ENCODE measurements at places on chromosomes 1 and 21. TPM values are rescaled to one million over a fixed set of nuclear protein-coding genes. Genes with fewer than 3 reads are reported as not detected.

DNA sequence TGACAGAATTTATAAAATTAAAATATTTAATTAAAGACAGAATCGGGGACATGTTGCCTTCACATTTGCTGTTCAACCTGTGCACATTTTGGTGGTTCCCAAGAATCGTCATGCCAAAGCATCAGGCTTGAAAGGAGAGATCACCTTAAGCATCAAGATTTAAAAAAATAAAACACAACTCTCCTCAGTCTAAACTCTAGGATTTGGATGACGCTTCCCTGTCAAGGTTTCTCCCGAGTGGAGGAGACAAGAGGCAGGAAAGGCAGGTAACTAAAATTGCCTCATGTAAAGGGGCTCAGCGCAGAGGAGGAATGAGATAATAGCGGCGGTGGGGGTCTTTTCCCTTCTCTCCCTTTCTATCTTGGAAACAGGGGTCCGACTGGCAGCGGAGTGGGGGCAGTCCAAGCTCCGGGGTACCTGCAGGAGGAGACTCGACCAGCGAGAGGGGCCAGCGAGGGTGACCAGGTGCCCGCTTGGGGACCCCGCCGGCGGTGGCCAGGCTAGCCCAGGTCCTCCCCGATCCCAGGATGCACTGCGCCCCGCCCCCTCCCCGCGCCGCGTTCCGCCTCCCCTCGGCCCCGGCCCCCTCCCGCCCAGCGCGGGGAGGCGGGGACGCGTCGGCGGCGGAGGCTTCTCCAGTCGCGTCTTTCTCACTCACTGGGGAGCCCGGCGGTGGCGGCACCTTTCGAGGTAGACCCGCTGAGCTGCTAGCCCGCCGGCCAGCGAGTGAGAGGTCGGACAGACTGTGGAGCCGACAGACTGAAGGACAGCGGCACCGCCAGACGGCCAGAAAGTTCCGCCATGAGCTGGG, at the start of gene FNBP1L:
Gene FNBP1L, plus strand, starts transcription at position 638 of the 811 bp plus-strand sequence. Its CDS starts 164 bp downstream, at position 802.
- no peaks in the 10 kb centered on the region for H3K36me3 ChIP-seq
- no peak within 1 kb of the TSS for H3K27ac ChIP-seq
- peak; percentile 54 for DNase-seq

Gene SIPA1L2
- total RNA-seq = 0.22 TPM

DNA sequence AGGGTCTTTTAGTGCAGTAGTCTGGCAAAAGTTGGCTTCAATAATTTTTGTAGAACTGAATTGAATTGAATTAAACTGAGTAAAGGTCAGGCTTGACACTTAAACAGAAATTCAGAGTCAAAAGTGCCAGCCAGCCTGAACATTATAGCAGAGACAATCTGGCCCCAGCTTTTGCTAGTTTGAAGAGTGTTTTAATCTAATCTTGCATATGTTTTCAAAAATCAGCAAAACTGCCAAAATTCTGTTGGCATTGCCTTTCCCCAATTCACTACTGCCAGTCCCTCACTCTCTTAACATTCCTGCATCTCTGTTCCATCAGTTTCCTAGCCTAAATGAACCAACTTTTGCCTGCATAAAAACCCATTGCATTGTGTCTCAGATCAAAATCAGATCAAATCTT, 403.8 kb downstream of the NUF2 start:
- H3K4me1 ChIP-seq = no peaks in the 10 kb centered on the region
- no peak for DNase-seq
- H3K4me3 ChIP-seq = no peak overlapping the region

- no peak for DNase-seq
- H3K4me1 ChIP-seq = no peaks in the 10 kb centered on the region
- H3K27me3 ChIP-seq = no peaks in the 10 kb centered on the region
- H3K27ac ChIP-seq = no peak overlapping the region
These were observed 84.2 kb upstream of the DISP3 start for GRCh38 chr1:11394592-11395245.

GRCh38 chr1:240888039-240888786, 276.3 kb upstream of the GREM2 start:
- no peak overlapping the region for H3K4me3 ChIP-seq
- H3K36me3 ChIP-seq = no peaks in the 10 kb centered on the region
- H3K27me3 ChIP-seq = no peaks in the 10 kb centered on the region
- no peak for DNase-seq
- no peak overlapping the region for H3K27ac ChIP-seq
- no peaks in the 10 kb centered on the region for H3K4me1 ChIP-seq

Gene CYP4Z1
- not detected for total RNA-seq

- H3K27me3 ChIP-seq = no peaks in the 10 kb centered on the region
- no peaks in the 10 kb centered on the region for H3K4me1 ChIP-seq
- no peak overlapping the region for H3K4me3 ChIP-seq
- H3K27ac ChIP-seq = no peak overlapping the region
- DNase-seq = peak; percentile 14
These were observed 151.1 kb downstream of the ZNF281 start for GRCh38 chr1:200258447-200259375.

DNA sequence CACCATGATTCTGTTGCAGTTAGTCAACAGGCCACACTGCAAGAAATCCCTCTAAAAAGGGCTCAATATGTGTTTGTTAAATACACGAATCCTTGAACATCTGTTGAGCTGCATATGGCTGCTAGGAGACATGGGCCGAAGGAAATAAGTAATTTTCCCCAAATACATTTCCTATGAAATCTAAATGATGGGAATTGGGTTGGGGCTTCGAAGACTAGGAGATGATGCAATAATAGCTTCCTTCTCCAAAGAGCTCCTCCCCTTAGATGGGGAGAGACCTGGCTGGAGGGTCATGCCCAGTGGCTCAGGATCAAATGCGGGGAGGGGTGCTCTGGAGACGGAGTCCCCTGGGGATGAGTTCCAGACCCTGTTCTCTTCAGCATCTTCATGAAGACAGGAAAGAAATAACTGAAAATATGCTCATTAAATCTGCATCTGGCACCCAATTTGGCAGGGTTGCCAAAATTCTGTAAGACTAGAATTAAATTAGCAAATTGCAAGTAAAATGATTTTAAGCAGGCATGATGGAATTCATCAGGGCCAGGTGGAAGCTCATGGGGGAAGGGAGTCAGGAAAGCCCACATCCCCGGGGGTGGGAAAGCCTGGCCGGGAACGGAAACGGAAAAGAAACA, 165.0 kb upstream of the EDN2 start:
- H3K4me1 ChIP-seq = peaks cover 12% of the 10 kb centered on the region
- no peak overlapping the region for H3K27ac ChIP-seq
- DNase-seq = no peak
- H3K36me3 ChIP-seq = no peaks in the 10 kb centered on the region

- no peak overlapping the region for H3K27ac ChIP-seq
- no peaks in the 10 kb centered on the region for H3K36me3 ChIP-seq
- H3K4me3 ChIP-seq = no peak overlapping the region
- no peak for DNase-seq
These were observed 185.3 kb downstream of the NRIP1 start for GRCh38 chr21:14879458-14879857.

DNA sequence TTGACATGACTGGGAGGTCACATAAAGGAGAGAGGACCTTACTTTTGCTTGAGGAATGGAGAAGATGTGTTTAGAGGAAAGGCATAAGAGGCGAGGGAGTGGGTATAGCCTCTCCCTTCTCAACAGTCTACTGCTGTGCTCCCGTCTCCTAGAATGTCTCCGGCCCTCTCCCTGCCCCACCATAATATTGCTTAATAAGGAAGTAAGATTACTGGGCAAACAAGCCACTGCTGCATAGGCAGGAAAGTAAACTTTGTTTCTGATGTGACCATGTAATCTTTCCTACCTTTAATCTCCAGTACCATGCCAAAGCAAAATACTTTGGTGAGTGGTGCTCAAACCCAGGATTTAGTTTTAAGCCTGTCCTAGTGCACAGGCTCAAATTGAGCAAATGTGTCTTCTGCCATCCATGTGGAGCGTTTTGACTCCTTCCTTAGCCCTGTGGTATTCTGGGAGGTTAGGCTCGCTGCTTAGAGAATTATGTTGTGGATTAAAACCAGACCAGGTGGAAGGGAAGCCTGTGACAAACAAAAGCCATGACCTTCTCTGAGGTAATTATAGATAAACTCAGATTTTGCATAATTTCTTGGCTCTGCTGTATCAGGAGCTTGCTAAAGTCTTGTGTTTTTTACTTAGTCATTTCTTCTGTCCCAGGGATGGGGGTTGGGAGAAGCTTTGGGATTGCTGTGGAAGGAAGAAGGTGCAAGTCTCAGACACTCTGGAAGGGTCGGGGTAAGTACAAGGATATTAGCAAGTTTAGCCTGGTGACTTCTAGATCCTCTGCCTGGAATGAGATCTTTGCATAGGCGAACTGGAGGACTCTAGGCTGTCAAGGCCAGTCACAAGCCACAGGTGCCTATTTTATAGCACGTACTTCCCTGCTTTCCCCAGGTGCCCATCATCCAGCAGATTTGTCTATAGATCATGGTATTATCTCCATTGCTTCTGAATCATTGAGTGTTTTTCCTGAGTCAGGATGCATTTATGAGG, 34.5 kb upstream of the DIPK1A start:
- peaks cover 12% of the 10 kb centered on the region for H3K4me1 ChIP-seq
- no peaks in the 10 kb centered on the region for H3K27me3 ChIP-seq
- H3K27ac ChIP-seq = no peak overlapping the region
- H3K36me3 ChIP-seq = no peaks in the 10 kb centered on the region

- H3K27me3 ChIP-seq = no peaks in the 10 kb centered on the region
- no peak overlapping the region for H3K4me3 ChIP-seq
- H3K27ac ChIP-seq = no peak overlapping the region
- DNase-seq = peak; percentile 53
- H3K4me1 ChIP-seq = peaks cover 18% of the 10 kb centered on the region
These were observed 58.4 kb downstream of the ASH1L start for GRCh38 chr1:155504207-155504606.

Measured in CD4-positive, CD25-positive, alpha-beta regulatory T cell (primary cell).